ENCODE measurements at places on chromosomes 2 and 18.

- DNase-seq: no peak
Observed at GRCh38 chr2:239506101-239506857, 105.5 kb upstream of the HDAC4 start.

DNA sequence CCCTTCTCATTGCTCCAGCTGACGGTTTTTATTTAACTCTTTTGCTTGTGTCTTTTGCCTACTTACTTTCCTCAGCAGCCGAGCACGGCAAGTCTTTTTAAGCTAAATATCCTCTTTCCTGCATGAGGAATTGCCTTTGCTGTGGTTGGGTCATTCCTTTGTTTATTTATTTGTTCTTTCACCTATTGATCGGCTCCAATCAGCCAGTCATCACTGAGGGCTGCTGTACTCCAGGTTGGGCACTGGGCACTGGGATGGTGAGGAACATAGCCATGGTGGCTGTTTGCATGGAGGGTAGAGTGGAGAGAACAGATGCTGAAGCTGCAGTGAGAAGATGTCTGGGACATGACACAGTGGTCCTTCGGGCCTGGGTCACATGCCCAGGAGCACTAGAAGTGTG, 105.2 kb downstream of the CTIF start:
- DNase-seq: no peak

DNA sequence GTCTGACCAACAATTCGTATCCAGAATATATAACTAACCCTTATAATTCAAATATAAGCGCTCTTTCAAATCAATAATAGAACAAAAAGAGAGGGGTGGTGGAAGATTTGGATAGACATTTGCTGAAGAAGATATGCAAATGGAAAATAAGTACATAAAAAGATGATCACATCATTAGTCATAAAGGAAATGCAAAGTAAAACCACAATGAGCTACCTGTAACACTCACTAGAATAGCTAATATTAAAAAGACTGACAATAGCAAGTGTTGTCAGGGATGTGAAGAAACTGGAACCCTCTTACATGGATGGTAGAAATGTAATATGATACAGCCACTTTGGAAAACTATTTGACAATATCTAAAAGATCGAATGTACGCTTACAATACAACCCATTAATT, 84.9 kb upstream of the MRPS9 start:
- DNase-seq: no peak

DNA sequence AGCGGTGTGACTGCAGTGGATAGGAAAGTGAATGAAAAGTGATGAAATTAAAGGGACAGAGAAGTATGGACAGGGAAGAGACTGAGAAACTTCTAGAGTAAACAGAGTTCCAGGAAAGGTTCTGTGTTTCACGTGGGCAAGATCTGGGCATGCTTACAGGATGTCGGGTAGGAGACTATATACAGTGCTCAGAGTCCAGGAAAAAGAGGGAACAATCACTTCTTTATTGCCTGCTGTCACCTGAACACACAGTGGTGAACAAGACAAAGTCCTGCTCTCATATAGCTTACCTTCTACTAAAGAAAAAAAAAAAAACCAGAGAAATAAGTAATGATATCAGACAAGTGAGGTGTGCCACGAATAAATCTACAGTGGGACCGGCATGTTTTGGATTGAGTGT, 2.4 kb downstream of the LRPPRC start:
- DNase-seq: no peak

DNA sequence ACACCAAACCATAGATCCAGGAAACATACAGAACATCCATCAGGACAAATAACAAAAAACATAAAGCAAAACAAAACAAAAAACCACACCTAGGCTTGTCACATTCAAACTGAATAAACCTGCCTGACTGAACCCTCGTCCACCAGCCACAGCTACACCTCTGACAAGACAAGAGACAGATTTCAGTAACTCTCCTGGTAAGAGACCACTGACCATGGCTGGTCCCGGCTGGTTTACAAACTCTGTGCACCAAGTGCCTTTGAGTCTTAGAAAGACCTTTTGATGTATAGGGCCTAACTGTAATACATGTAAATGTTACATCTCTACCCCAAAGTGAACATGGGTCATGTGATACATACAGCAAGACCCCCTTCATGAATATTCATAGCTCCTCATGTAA, 4.8 kb upstream of the SLC66A2 start:
- no peak for DNase-seq

DNA sequence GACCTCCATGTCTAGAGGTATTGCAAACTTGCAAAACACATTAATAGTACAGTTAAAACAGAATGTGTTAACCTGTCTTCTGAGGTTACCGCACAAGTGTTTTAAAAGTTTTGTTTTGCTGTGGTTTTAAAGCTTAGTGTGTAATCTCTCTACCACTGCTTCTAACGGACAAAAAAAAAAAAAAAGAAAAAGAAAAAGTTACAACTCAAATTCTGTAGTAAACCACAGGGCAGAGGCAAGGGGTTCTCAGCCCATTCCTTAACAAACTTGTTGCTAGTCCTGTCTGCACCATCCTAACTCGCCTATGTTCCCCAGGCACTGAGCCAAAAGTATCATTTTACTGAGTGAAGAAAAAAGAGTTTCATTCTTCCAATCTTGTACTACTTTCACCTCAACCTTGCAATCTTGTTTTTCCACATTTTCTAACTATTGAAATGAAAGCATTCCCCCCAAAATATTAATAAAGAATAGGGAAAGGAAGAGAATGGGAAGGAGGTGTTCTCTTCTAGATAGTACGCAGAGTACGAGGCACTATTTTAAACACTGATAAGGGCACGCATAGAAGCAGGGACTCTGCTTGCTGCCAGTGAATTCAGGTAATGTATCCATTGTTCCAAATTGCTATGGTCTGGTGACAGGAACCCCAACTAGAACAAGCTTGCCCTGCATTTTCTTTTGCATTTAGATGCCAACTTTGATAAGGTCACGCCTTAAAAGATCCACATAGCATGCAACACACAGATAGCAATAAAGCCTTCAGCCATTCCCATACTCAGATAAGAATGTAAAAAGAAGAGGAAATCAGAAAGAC, 47.1 kb downstream of the IKZF2 start:
- no peak for DNase-seq

DNA sequence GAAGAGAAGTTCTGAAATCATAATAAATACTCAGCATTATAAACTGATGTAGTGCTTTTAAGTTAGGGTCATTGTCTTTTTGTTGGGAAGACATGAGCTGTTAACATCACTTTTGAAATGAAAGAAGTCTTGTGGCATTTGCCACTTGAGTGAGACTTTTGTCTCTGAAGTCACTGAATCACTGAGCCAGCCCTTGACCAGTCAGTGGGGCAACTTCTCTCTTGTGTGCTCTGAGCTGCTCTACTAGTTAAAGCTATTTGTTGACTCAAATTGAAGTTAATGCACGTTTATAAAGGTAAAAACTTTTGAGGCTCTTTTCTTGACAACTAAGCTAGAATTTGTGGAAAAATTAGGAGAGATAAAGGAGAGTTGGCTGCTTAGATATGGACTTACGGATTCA, 6.7 kb downstream of the WDR43 start:
- no peak for DNase-seq

DNA sequence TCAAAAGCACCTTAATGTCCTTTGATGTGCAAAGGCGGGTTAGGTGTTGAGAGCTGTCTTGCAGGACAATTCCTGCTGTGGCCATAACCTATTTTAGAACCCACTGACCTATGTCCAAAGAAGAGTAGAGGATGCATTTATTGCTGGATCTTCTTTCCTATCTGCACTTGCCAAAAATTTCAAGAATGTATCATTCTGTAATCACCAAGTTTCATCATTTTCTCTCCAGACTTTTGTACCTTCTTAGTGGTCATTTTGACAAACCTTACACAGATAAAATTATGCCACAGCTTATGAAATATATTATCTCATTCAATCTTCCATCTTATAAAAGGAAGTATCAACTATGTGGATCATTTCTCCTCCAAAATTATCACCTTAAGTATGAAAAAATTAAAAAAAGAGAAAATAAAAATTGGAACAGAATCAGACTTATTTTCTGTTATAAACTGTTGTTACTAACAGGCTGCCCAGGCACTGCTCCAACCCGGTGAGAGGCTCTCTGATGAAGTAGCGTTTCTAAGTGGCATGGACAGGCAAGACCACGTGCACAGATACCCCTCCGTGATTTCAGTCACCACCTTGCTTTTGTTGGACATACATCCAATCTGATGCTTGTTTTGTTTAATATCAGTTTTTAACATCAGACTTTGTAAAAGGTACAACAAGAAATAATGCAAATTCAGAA, 559.9 kb upstream of the ID2 start:
- DNase-seq: no peak

DNA sequence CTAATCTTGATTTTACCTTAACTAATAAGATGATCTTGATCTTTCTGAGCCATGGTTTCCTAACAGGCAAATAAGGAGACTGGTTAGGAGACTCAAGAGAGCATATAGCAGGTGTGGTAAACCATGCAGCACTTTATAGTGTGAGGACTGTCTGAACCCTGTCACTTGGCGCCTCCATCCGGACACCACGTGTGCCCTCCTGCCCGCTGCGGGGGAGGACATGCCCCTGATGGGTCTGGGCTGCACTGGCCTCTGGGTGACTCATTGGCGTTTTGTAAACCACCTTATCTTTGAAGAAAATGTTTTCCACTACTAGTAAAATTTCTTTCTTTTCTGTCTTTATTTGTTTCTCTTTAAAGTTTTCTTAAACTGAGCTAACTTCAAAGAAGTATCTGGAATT, 131.1 kb downstream of the FMNL2 start:
- DNase-seq: no peak

DNA sequence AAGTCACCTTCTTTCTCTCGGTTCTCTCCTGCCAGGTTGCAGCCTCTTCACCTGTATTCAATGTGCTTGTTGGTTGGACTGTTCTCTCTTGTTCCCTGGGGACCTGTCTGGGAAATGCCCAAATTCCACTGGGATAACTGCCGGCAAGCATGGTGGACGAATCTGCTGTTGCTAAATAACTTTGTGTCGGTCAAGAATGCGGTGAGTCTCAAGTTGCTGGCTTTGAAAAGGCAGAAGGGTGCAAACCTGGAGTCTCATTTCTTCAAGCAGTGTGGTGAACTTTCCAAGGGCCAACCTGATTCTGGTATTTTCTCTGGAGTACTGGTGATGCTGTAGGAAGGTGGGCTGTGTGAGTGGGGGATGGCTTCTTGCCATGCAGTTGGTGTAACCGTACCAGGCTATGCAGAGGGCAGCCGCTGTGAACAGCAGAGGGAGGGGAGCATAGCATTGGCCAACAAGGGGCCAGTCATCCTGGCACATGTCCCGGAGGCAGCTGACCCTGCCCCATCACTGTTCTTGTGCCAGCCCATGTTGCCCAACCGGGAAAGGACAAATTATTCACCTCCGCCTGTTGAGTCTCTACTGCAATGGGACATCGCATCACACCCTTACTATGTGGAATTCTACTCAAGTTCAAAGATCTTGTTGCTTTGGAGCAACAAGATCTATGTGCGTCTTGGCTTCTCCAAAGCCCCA, 88.1 kb upstream of the SEC11C start:
- DNase-seq: no peak

GRCh38 chr2:53865264-53865663, 5.5 kb upstream of the GPR75 start:
- DNase-seq: no peak

GRCh38 chr2:56325661-56326345, 142.0 kb downstream of the CCDC85A start:
- DNase-seq: no peak

DNA sequence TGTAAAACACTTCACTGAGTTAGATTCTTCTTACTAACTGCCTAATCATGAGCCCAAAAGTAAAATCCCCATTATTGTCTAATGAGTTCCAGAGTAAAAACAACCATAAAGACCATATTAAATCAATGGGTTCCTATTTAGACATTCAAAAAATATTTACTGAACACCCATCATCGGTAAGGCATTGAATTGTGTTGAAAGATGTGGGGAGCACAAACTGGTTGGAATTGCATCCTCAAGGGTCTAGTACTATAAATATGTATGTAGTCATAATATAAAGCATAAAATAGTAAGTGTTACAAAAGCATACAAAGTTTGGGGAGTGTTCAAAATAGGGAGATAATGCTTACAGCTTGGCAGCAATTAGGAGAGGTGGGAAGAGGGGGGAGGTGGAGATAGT, 3.0 kb upstream of the MARCHF4 start:
- no peak for DNase-seq

- DNase-seq: no peak
Observed at GRCh38 chr2:100670232-100670631, 107.4 kb downstream of the PDCL3 start.

DNA sequence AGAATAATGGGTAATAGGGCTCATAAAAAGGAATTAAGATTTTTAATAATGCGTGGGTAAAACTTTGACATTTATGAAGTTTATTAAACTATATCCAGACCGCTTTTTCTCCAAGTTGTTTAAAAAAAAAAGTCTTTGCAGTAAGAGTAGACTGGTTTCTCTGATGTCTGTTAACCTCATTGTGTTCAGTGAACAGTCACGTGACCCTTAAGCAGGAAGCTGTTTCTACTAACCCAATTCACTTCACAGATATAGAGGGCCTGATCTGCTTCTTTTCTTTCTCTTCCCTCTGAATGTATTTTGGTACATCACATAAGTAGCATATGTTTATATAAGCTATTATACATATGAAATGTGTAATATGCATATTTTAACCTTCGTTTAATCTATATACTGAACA, 1011.3 kb upstream of the CELF4 start:
- no peak for DNase-seq

GRCh38 chr2:239589270-239589825, 188.5 kb upstream of the HDAC4 start:
- DNase-seq: no peak

- no peak for DNase-seq
Observed at GRCh38 chr18:71237641-71238040, 948.8 kb downstream of the SOCS6 start.

DNA sequence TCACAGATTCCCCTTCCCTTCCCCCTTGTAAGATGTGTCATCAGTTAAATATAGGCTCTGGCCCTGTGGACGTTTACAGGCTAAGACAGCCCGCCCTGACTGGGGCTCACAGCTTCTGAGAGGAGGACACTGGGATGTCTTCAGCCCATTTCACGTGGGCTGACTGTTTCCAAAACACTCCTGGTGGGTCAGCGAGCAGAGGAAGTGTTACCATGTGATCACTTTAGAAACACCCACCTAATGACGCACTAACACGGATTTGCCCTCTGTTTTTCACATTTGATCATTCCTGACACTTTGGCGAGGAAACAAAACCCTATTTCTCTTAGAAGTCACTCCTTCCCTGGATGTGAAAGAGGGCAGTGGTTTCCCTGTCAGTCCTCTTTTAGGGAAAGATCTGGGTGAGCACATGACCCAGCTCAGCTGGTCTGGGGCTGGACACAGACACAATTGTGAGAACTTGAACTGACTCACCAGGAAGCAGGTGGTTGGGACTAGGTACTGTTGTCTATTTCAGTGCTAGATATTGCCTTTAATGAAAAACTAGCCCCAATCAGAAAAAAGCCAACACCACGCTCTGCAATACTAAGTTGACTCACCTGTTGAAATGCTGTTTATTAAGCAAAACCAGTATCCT, 38.8 kb downstream of the BMP10 start:
- DNase-seq: peak; percentile 45

DNA sequence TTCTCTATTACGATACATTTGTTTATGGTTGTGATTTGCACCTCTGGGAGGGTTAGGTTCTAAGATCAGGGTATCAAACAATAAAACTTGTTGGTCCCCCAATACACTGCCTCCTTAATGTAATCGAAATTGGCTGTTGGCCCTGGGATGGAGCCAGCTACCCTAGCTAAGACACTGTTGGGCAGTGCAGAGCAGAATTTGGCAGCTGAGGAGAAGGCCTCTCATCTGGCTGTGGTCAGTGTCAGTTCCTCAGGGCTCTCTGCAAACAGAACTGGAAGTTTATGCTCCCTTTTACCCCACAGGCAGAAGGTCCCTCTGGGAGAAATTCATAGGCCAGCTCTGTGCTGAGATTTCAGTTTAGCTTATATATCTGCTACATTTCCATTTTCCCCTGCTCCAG, 8.6 kb upstream of the HAAO start:
- no peak for DNase-seq
